ENCODE measurements at places on chromosomes 1 and 21.

GRCh38 chr1:24928689-24929397 is 1.2 kb downstream of the RUNX3 start:
- DNase-seq, result no peak

DNA sequence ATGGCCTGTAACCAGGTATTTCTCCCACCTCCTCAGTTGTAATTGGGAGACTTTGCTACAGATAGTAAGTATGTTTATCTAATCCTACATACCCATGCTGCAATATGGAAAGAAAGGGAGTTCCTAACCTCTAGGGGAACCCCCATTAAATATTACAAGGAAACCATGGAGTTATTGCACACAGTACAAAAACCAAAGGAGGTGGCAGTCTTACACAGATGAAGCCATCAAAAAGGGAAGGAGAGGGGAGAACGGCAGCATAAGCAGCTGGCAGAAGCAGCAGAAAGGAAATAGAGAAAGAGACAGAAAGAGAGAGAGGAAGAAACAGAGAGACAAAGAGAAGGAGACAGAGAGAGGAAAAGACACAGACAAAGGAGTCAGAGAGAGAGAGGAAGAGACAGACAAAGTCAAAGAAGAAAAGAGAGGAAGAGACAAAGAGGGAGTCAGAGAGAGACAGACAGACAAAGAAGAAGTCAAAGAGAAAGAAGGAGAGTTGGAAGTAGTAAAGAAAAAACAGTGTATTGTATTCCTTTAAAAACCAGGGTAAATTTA is 142.9 kb downstream of the FASLG start:
- DNase-seq, result no peak

GRCh38 chr1:9714257-9714718 is 62.8 kb downstream of the PIK3CD start:
- no peak for DNase-seq

GRCh38 chr1:86169625-86170024 is 13.1 kb upstream of the COL24A1 start:
- no peak for DNase-seq

DNA sequence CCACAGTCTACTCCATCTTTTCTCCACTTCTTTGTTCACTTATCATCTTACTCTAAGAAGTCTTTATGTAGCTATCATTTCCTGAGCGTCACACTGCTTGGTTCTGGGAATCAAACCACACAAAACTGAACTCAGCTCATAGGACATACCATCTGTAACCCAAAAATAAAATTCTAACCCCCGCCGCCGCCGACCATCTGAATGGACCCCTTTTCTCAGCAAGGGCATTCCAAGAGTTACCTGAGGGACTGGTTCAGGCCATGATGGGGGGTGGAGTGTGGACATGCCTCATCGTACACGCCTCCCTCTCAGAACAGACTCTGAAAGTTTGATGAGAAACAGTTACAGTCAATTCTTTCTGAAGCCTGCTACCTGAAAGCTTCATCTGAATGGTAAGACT is 12.6 kb upstream of the CHI3L2 start:
- DNase-seq, result no peak

- no peak for DNase-seq
Observed at GRCh38 chr1:193654951-193655735, 468.7 kb upstream of the B3GALT2 start.

DNA sequence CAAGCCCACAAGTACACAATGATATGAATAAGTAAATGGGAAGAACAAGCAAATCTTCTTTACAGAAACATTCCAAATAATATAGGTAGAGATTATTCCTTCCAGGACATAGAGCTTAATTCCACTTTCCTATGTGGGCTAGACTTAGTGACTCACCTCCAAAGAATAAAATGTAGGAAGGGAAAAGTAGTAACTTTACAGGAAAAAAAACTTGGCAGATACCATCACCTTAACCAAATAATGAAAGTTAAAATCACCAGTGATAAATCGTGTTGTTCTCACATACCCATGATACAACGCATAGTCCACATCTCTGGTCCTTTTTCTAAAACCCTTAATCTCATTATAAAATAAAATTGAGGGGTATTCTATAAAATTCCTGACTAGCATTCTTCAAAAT is 260.8 kb downstream of the SPATA17 start:
- DNase-seq, result no peak

GRCh38 chr1:99269321-99269720 is 5.0 kb downstream of the PLPPR4 start:
- DNase-seq, result no peak

- no peak for DNase-seq
Observed at GRCh38 chr1:37108596-37109188, 74.4 kb upstream of the GRIK3 start.

- peak; percentile 15 for DNase-seq
Observed at GRCh38 chr1:180168786-180169639, 14.3 kb downstream of the QSOX1 start.

GRCh38 chr1:44647896-44648295 is 26.4 kb downstream of the TMEM53 start:
- DNase-seq, result no peak

DNA sequence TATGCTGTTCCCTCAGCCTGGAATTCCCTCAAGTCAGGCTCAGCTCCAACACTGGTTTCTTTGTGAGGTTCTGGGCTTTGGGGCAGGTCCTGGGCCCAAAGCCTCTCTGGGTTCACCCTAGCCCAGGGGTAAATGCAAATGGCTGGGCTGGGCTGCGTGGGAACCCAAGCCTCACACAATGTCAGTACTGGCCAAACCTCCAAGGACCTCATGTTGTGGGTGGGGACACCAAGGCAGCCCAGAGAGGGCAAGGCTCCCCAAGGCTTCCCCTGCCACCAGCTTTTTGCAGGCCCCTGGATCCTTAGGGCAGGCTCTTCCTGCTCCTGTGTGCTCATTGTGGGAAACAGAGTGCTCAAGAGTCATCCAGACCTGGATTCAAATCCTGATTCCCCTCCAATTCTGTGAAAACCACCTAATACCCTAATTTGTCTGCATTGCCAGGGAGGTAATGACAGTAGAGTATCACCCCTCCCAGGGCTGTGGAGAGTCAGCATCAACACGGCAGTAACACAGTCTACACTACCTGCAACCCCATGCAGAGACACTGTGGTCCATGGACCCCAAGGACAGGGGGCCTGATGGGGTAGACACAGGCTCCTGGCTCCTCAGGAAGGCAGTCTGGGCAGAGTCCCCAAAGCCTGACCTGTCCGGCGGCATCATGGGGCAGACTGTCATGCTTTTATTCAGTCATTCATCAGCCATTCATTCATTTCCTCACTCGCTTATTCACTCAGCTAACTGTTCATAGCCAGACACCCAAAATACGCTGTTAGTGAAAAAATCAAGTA is 85.7 kb downstream of the DMRTB1 start:
- DNase-seq, result no peak

DNA sequence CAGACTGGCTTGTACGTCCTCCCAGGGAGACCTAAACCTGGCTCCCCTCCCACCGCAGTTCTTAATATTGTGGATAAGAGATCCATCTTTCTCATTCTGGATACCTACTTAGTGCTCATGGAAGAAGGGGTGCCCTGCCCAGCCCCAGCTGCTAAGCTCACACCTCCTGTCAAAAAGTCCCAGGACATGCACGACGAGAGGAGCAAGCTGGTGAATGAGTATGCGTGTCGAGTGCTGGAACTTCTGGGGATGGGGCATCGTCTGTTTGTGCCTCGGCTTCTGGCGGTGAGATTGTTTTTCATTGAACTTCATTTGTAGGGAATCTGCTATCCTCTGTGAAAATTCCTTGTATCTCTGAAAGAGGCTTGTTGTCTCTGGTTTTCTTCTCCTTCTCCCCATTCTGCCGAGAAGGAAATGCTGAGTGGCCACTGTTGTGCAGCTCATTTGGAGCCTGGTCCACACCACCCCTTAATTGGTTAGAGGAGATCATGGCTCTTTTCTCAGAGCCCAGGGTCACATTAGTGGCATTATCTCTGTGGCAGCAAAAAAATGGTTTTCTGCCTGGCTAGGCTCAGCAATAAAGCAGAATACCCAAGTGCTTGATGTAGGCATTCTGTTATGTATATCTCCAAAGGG is 199.4 kb upstream of the CACYBP start:
- no peak for DNase-seq

- no peak for DNase-seq
Observed at GRCh38 chr21:34671462-34671861, 2.7 kb downstream of the CLIC6 start.

GRCh38 chr1:236128646-236129178 is 13.6 kb upstream of the GPR137B start:
- DNase-seq, result no peak

- DNase-seq, result no peak
Observed at GRCh38 chr1:173424782-173425407, 52.2 kb upstream of the PRDX6 start.

DNA sequence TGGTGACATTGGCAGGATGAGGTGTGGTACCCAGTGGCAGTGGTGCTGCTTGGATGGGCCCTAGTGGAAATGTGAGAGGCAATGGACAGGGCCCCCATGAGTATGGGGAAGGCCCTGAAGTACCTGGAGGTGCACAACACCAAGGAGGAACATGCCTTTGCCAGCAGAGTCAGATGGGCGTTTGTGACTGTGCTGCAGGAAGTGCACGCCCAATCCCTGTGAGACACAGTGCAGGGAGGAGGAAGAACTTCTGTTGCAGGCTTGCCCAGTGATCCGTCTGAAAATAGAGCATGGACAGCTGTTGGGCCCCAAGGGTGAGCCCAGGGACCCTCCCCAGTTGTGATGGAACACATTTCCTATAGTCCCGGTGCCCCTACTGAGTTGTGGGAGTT is 42.7 kb downstream of the GJA5 start:
- DNase-seq, result no peak

GRCh38 chr1:162548170-162548569 is 13.4 kb upstream of the UAP1 start:
- DNase-seq, result no peak

DNA sequence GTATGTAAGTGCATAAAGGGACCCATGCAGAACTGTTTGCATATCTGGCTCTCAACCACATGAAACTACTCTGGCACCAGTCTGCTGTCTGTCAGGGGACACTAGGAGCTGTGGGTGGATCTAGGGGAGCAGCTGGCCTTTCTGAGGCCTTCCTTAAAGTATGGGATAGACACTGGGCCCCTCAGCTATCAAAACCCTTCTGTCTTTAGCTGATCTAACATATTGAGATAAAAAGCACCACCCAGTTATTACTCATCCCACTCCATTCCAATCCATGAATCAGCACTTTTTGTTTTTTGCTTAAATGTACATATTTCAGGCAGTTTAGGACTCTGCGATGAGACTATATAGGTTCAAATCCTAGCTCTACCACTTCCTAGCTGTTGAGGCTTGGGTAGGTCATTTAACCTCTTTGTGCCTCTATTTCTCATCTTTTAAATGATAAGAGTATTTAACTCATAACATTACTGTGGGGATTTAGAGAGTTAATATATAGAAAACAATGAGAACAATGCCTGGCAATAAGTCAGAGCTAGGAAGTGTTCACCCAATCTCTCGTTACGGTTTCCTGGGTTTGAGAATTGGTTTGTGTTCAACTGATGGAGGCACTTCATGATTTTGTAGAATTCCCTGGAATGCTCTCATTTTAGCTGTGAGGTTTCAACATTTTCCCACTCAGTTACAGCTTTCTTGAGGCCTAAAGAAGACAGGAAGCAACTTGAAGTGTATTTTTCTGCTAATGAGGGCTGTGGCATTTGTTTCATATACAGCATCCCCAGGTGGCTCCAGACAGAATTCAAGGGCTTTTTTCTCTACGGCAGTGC is 68.9 kb downstream of the LRIG2 start:
- no peak for DNase-seq

GRCh38 chr1:166907763-166908162 is 31.7 kb upstream of the TADA1 start:
- DNase-seq, result no peak

GRCh38 chr1:115927971-115928370 is 48.3 kb upstream of the SLC22A15 start:
- DNase-seq, result no peak

DNA sequence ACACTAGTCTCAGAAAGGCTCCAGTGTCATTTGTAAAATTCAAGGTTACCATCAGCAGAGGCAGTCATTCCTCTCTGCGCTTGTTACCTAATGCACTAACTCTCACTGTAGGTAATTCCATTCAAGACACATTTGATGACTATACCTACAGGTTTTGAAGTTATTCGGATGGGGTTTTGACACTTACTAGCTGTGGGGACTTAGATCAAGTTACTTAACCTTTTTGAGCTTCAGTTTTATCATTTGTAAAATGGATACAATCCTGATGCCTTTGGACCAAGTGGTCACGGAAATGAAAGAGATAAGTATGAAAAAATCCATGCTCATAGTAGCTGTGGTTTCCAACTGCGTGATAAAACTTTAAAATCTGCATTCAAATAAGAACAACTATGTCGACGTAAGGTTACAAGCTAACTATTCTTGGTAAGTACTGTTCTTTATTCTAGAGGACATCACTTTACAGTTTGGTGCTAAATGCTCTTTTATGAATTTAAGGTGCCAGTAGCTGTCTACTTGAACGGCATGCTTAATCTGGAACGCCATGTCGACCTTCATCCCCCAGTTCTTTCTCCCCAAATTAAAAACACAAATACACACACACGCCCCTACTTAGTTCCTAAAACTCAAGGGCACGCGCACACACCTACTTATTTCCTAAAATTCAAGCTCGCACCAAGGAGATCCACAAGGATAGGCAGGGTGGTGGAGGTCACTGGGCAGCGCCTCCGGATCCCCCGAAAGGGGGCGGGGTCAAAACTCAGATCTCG is 550 bp upstream of the NFYC start:
- no peak for DNase-seq

DNA sequence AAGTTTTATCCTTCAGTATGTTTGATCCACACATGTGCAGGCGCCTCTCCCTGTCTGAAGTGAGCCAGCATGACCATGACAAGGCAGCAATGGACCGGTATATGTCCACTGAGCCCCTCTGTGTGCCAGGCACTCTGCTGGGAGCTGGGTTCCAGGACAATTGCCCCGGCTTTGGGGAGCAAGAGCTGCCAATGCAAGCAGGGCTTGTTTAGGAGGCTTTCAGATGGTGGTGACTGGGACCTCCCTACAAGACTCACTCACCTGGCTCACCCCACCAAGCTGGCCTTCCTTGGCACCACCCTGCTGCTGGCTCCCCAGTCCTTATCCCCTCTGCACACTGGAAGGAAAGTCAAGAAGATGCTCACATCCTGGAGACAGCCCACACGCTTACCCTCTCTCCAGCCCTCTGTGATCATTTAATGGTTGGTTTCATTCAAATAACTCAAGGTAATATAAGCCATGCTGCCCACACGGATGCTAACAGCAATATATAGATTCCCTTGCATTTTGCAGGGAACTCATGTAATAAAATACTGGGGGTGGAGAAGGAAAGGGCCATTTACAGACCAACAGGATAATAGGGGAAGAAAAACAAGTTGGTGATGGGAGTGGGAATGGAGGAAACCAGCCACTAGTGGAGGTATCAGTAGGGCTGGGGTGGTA is 23.6 kb downstream of the KCND3 start:
- no peak for DNase-seq

All from stimulated activated CD8-positive, alpha-beta memory T cell treated with anti-CD3 and anti-CD28 coated beads, Interleukin-15, amount 100 ng/mL, for 48 hours (primary cell).